ENCODE measurements at places on chromosomes 1 and 21.
A peak's percentile ranks its signal among the peaks of the same experiment; 100 is the strongest.

- DNase-seq, result no peak
Measured at GRCh38 chr21:14687268-14687625, 141.1 kb upstream of the SAMSN1 start.

- peak; percentile 77 for DNase-seq
Measured at GRCh38 chr1:211327346-211327921, 801 bp downstream of the TRAF5 start.

DNA sequence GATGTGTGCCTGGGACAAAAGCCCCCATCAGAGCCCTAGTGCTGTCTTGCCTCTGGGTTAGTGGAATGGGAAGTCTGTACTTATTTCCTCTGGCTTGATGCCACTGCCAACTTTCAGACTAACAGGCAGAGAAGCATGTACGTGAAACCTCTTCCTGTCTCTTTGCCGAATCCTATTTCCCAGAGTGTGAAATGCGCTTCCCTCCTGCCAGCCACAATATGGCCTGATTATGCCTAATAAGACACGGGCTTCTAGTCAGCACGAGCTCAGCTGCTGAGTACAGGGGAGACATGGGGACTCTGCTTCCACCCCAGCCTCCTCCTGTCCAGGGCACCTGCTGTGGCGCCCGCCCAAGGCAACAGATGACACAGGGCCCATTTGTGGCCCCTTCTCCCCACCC lies 111.4 kb downstream of the KCND3 start:
- no peak for DNase-seq

GRCh38 chr1:72137656-72138055 lies 144.7 kb downstream of the NEGR1 start:
- no peak for DNase-seq

DNA sequence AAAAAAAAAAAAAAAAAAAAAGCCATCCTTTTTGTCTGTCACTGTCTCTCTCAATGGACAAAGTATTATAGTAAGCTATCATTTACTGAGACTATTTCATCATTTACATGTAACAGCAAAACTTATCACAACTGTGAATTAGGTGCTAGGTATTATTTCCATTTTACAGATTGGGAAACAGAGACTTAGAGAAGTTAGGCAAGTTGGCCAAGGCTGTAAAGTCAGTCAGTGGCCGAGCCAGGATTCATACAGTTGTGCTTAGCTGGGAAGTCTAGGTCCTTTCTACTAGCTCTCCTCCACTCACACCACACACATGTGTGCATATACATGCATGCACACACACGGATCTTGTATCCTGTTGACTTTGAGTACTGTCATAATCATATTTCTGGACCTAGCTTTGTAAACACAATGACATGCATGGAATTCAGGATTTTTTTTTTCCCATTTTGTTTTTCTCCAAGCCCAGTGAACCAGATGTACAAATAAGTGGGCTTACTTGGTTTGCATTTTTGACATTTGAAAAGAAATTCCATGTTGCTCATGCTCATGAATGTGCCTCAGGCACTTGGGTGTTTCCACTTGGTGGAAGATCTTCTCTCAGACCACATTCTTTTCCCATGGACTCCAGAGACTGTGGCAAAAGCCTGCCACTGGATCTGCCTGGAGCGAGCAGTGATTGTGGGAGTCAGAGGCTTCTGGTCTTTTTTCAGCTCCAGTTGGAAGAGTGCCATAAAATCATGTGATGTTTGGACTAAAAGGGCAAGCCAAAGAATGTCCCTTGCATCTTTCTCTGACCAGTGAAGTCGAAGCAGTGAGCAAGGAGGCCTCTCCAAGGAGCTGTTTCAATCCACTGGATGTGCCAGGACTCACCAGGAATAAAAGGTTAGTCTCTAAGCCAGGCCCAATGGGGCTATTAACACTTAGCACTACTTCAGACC lies 61.7 kb upstream of the DNAJC6 start:
- no peak for DNase-seq

DNA sequence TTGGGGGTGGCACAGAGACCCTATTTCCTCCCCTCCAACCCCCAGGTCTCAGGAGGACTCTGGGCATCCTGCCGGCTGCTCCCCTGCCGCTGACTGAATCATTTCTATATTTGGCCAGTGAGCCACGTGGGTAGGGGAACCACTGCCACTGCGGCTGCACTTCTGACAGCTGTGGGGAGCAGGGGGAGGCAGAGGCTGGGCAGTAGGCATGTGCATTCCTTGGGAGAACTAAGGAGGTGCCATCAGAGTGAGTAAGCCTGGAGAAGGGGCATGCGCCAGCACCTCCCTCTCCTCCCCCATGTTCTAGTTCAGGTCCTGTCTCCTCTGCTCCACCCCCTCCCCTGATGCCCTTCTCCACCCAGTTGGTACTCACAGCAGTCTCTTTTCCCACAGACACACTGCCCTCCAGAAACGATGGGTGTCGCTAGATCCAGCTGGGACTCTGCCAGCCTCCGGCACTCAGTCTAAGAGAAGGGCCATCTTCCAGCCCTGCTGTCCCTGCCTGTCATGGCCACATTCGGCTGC lies 12.0 kb downstream of the PPFIA4 start:
- DNase-seq, result peak; percentile 54

GRCh38 chr1:191609305-191609704 lies 549.0 kb upstream of the RGS18 start:
- DNase-seq, result no peak

GRCh38 chr1:66938613-66939012 lies 13.8 kb downstream of the MIER1 start:
- no peak for DNase-seq

- peak; percentile 34 for DNase-seq
Measured at GRCh38 chr1:113812661-113813135, 422 bp upstream of the RSBN1 start.

DNA sequence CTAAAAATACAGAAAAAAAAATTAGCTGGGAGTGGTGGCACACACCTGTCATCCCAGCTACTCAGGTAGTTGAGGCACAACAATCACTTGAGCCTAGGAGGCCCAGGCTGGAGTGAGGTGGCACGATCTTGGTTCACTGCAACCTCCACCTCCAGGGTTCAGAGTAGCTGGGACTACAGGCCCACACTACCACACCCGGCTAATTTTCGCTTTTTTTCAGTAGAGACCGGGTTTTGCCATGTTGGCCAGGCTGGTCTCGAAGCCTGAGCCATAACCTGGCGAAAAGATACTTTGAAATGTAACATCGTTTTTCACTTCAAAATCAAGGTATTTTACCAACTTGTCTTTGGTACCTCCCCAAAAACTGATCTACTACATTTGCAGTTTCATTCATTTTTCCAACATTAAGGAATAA lies 6.1 kb downstream of the GAS5 start:
- no peak for DNase-seq

GRCh38 chr1:193338194-193338593 lies 151.8 kb upstream of the B3GALT2 start:
- no peak for DNase-seq

DNA sequence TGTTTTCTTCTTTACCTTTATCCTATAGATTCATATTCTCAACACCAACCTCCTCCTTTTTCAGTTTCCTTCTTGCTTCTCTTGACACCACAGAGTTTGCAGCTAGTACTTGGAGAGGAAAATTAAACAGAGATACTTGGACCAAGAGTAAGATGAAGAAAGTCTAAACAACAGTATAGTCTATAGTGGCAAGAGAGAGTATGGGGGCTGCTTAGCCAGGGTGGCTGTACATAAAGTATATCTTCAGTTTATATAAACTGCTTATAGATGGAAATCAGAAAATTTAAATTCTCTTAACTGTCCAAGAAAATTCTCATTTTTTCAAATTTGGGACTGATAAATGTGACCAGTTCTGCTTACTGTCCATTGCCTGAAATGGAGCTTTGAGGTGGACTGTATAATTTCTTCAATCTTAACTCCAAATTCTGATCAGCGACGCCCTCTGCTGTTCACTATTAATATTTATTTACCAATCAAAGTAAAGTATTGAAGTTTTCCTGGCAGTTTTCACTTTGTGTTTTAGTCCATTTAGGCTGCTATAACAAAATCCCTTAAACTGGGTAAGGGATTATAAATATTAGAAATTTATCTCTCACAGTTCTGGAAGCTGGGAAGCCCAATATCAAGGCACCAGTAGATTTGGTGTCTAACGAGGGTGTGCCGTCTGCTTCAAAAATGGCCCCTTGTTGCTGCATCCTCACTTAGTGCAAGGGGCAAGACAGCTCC lies 14.8 kb upstream of the METTL18 start:
- no peak for DNase-seq

- no peak for DNase-seq
Measured at GRCh38 chr1:118661769-118662320, 326.3 kb downstream of the TBX15 start.

GRCh38 chr1:210236840-210237409 lies 4.3 kb downstream of the SERTAD4 start:
- DNase-seq, result no peak

- DNase-seq, result no peak
Measured at GRCh38 chr1:27475720-27476119, 14.2 kb downstream of the WASF2 start.

DNA sequence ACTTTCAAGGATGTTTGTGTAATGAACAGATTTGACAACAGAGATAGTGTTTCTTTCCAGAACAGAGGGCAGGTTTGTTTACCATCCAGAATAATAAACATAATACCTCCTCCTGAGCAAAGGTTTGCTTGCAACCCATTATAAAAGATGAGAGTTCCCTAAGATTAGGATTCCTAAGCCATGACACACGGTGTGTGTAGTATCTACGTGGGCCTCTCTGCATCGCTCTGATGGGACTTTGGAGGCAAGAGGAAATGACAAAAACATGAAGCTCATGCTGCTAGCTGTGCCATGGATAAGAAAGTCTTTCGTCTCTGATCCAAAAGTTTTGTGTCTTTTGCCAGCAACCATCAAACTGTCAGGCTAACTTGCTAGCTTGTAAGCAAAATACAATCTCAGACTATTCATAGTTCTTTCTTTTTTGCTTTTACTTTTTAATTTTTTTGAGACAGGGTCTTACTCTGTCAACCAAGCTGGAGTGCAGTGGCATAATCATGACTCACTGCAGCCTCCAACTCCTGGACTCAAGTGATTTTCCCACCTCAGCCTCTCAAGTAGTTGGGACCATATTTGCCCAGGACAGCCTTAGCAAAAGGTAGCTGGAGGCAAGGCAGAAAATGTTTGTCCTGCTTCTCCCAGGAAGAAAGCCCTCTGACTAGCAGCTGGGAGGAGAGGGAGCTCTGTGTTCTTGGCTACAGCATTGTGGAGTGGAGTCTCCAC lies 81.1 kb downstream of the LHX4 start:
- DNase-seq, result no peak

- DNase-seq, result no peak
Measured at GRCh38 chr1:38101037-38101785, 54.6 kb upstream of the POU3F1 start.

- DNase-seq, result no peak
Measured at GRCh38 chr1:87927391-87928280, 599.0 kb downstream of the LMO4 start.

GRCh38 chr1:55951291-55951690 lies 628.1 kb downstream of the PLPP3 start:
- DNase-seq, result no peak

DNA sequence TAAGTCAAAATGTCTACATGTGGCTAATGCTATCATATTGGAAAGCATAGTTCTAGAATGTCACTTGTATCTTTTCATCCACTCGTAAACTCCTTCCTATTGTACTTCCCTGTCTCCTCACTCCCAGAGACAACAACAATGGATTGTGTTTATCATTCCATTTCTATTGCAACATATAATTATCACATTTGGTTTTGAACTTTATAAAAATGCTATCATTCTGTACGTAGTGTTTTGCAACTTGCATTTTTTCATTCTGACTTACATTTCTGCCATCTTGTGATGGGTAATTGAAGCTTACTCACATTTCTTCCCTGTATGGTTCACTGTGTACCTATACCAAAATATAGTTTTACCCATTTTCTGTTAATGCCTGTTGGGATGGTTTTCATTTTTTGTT lies 14.5 kb upstream of the CSF3R start:
- no peak for DNase-seq

DNA sequence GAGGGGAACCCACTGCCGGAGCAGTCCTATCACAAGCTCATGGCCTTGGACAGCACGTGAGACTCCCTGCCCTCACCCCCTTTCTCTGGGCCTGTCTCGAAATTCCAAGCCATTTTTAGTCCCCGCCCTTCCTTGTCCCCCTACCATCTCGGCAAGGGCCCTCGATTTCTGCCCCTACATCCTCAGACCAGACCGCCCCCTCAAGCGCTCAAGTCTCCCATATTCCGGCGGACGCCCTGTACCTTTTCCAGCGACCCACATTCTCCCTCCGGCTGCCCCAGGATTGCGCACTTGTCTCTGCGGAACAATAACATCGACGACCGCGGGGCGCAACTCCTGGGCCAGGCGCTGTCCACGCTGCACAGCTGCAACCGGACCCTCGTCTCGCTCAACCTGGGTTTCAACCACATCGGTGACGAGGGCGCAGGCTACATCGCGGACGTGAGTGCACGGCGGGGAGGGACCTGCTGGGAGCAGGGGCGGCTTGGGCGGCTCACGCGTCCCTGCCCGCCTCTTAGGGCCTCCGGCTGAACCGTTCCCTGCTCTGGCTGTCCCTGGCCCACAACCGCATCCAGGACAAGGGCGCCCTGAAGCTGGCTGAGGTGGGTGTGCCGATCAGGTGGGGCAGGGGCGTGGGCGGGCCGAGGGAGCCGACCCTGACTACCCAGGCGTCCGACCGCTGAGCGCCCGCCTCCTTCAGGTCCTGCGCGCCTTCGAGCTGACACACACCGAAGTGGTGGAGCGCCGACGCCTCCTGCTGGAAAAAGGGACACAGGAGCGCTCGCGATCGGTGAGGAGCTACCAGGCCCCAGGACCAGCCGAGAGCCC lies 7.0 kb downstream of the LRRC71 start:
- DNase-seq, result peak; percentile 68

DNA sequence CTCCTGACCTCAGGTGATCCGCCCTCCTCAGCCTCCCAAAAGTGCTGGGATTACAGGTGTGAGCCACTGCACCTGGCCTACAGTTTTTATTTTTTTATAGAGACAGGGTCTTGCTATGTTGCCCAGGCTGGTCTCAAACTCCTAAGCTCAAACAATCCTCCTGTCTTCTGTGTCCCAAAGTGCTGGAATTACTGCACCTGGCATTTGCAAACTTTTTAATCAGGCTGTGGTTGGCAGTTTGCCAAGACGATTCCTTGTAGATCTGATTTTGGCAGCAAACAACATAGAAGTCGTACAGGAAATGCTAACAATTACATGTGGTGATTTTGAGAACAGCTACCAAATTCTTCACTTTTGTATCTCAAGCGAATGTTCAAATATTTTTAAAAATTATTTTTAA lies 10.1 kb downstream of the RBP7 start:
- peak; percentile 57 for DNase-seq

Measured in pancreas (tissue), 10 donors.